ENCODE measurements at places on chromosomes 12 and 14.
A peak's percentile ranks its signal among the peaks of the same experiment; 100 is the strongest.

DNA sequence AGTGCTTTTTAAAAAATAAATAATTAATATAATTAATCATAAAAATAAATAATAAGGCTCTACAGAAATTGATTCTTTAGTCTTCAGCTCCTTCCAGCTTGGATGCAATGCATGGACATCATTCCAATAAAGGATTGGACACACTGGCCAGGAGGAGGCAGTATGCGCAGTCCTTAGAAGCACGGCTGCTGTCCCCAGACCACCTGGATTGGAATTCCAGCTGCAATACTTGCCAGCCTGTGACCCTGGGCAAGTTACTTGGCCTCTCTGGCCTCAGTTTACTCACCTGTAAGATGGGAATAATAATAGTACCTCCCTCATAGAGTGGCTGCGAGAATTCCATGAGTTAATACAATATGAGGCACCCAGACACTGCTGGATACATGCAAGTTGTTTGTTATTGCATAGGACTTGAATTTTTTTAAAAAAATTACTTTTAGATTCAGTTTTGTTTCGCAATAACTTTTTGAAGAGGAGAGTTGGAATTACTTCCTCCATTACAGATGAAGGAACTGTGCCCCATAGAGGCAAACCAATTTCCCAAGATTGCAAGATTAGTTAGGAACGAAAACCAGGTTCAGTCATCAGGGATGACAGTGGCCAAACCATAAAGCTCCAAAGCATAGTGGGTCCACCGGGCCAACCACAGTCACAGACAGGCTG lies 12.2 kb downstream of the RPH3A start:
- no peak for DNase-seq

DNA sequence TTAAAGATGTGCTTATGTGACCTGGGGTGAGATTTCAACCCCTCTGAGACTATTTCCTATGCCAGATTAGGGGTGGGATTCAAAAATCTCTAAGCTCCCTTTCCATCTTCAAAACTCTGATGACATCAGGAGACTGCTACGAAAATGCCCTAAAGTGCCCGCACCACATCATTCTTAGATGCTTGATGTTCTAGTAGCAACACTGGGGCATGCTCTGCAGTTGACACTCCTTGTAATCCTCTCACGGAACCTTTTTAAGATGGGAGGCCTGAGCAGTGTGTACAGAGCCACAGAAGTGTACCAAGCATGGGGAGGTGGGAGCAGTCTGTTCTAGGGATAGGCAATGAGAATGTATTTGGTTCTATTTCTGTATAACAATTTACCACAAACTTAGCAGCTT lies 12.2 kb downstream of the FOS start:
- no peak for DNase-seq

GRCh38 chr12:117830471-117830870 lies 138.3 kb downstream of the KSR2 start:
- no peak for DNase-seq

DNA sequence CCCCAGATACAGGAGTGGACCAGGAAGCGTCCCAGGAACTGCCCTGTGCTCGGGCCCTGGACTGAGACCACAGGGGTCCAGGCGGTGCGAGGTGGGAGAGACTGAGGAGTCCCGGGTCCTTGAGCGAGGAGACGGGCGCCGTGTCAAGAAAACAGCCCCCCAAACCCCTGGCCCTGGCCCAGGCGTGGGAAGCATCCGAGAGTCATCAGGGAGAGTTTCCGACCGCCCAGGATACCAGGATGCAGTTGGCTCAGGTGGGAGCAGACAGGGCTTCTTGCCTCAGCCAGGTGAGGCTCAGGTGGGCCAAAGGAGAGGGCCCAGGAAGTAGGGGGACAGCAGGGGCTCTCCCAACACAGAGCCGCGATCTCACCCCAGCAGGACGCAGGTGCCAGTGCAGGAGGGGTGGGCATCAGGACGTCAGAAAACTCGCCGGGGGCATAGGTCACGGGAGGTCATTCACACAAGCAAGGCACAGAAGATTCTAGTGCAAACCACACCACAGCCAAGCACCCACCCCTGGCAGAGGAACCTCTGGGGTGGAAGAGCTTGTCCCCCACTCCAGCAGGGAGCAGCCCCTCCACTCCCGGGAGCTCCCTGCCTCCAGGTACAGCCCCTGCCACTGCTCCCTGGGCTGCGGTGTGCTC lies 102.5 kb upstream of the EIF5 start:
- DNase-seq, result no peak

DNA sequence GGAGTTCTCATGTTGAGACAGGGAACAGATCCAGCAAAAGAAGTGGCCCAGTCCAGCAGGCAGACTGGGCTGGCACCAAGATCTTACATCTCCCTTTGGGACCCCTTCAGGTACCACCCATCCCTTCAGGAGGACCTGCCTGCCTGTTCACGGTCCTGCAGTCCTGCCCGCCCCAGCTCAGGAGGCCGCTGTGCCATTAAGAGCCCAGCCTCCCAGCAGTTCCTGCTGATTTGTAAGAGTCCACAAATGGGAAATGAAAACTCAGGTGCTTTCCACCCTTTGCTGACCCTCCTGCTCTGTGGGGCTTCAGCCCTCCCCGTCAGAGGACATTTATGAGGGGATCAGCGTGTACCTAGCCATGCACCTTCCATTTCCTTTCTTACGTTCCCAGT lies 39.5 kb downstream of the C14orf132 start:
- no peak for DNase-seq

DNA sequence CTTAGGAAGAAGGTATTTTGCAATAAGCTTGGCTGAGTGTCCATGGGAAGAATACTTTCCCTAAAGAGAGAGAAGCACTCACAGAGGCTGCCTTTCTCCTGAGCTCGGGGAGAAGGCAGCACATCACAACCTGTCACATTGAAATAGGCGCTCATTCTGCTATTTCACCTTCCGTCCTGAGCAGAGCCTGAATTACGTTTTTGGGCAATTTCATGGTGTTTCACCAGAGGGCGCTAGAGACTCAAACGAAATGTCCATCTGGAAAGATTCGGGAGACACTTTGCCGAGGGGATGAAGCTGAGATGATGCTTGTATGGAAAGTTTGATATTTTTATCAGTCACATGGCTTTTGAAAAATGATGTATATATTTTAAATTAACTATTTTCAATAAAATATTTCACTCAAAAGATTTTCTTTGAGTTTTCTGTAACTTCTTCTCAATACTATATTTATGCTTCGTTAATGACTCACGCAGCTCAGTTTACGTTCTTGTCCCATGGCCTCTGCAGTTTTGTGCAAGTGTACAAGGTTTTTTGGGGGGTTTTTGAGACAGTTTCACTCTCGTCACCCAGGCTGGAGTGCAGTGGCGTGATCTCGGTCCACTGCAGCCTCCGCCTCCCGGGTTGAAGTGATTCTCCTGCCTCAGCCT lies 17.4 kb upstream of the B4GALNT3 start:
- peak; percentile 42 for DNase-seq

GRCh38 chr12:14275111-14275510 lies 90.4 kb upstream of the ATF7IP start:
- DNase-seq, result no peak

DNA sequence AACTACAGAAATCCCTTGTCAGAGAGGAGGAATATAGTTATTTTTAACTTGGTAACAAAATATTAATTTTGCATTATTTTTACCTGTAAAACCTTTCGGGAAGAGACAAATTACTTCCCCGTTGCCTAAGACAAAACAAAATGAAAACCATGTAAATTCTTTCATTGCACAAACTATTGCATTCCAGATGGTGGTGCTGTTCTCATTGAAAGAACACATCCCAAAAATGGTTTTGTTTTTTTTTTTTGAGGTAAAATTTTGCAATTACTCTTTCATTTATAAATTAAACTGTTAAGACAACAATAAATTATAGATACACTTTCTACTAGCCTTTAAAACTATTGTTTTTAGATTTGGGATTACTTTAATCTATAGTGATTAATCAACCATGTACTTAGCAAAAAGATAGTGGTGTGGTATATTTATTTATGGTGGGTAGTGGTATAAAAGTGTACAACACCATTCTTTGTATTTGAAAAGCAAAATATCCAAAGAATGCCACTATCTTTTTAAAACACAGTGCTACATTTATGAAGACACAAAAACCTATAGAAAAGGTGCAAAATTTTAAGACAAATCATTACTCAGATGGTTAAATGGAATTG lies 115.5 kb downstream of the SLC38A1 start:
- DNase-seq, result no peak

Data from renal pelvis (tissue), 12 donors.